Omental fat pad (tissue), 4 donors: ENCODE measurements at places on chromosomes 13 and 19. TPM values are rescaled to one million over a fixed set of nuclear protein-coding genes. Genes with fewer than 3 reads are reported as not detected.

GRCh38 chr19:48645620-48646000 lies 377 bp downstream of the CA11 start:
- DNase-seq: no peak

DNA sequence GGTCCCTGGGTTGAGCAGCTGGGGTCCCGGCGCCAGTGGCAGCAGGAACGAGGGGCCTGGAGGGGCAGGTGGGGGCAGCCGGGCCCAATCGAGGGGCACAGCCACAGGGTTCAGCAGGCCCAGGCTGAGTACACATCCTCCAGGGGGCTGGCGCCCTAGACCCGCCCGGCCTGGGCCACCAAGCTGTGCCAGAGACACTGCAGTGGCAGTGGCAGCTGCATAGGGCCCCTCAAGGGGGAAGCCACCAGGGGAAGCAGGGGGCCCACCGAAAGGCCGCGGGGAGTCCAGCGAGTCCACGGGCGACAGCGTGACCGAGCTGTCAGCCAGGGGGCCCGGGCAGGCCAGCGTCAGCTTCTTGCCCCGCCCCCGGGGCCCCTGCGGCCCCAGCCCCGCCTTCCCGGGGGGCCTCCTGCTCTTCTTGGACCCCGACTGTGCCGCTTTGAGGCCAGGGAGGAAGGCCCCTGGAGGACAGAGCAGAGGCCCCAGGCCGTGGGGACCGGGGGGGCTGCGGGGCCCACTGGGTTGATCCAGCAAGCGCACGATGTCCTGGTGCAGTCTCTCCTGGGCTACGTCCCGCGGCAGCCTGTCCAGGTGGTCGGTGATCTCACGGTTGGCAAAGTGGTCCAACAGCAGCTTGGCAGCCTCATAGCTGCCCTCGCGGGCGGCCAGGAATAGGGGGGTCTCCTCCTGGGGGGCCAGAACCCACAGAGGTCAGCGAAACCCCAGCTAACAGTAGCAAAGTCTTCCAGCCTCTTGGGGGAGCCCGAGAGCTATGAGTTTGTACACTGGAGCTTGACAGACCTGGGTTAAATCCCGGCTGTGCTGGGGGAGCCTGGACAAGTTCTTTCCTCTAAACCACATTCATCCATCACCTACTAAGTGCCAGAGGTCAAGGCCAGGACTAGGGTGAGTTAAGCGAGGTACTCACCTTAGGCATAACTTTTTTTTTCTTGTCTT lies 39.5 kb downstream of the NOTCH3 start:
- DNase-seq: no peak

DNA sequence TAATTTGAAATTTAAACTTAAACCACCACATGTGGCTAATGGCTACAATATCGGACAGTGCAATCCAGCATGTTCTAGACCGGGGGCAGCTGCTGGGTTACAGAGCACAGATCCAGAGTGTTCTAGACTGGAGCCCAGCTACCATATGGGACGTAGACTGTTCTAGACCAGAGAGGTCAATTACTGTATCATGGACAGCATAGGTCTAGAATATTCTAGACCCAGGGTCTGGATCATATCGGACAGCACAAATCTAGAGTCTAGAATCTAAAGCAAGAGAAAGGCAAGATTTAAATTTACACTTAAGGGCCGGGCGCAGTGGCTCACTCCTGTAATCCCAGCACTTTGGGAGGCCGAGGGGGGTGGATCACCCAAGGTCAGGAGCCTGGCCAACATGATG lies 37.9 kb downstream of the CELF5 start:
- DNase-seq: no peak

CBY2 gene
- total RNA-seq: not detected

CATSPERD gene
- total RNA-seq: not detected
